ENCODE measurements at places on chromosomes 13 and 19. TPM values are rescaled to one million over a fixed set of nuclear protein-coding genes. Genes with fewer than 3 reads are reported as not detected.

DNA sequence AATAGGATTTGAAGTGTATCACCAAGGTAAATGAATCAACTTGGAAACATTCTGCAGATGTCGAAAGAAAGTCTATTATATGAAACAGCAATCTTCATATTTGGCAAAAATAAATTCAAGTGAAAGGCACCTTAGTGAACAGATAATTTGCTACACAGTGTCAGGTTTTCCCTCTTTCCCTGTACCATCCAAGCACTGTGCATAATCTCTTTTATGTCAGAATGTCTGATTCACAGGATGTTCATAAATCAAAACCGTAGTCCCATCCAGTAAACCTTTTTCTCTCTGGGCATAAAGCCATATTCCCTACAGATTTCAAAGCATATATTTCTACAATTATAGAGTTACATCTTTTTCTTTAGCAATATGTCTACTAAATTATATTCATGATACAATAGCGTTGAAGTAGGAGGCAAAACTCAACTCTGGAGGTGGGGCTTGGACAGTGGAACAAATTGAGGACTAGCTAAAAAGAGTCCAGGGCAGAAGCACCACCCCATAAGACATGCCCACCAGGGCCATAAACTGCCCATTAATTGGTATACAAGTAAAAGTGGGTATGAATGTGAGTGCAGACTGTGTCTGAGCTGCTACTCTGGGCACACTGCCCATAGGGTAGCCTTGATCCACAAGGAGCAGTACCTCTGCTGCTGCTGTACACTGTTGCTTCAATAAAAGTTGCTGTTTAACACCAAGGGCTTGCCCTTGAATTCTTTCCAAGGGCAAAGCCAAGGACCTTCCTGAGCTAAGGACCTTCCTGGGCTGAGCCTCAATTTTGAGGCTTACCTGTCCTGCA lies 72.1 kb upstream of the MYCBP2 start:
- no peak for DNase-seq

DNA sequence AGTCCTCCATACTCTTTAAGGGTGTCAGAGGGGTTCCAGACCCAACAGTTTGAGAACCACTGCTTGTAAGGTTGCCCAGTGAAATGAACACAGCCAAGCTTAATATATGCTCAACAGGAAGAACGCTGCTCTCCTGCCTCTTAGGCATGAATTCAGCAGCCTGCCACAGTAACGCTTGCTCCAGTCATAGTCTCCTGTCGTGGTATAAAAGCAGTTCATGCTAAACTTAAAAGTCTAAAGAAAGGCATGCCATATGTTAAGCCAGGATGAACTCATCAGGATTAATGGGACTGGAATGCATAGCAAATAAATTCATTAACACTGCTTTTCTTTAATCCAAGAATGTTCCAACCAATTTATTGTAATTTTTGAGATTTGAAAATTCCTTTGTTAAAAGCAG lies 38.7 kb downstream of the SLC7A1 start:
- no peak for DNase-seq

- DNase-seq, result no peak
Observed at GRCh38 chr13:108828086-108828815, 198.8 kb downstream of the MYO16 start.

DNA sequence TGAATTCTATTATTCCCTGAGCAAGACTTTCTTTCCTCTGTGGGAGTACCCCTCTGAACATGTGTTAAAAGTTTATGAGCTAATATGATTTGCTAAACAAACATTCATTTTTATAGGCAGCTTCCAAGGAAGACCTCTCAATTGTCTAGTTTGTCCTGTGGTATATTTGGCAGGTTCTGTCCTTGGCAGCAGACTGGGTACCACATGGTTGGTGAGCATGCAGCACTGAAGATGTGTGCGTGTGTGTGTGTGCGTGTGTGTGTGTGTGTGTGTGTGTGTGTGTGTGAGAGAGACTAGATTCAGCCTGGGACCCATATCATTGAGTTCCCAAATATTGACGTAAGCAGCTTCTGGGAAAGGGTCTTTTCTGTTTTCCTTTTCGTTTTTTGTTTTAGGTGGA lies 24.0 kb downstream of the FGF9 start:
- DNase-seq, result no peak

DNA sequence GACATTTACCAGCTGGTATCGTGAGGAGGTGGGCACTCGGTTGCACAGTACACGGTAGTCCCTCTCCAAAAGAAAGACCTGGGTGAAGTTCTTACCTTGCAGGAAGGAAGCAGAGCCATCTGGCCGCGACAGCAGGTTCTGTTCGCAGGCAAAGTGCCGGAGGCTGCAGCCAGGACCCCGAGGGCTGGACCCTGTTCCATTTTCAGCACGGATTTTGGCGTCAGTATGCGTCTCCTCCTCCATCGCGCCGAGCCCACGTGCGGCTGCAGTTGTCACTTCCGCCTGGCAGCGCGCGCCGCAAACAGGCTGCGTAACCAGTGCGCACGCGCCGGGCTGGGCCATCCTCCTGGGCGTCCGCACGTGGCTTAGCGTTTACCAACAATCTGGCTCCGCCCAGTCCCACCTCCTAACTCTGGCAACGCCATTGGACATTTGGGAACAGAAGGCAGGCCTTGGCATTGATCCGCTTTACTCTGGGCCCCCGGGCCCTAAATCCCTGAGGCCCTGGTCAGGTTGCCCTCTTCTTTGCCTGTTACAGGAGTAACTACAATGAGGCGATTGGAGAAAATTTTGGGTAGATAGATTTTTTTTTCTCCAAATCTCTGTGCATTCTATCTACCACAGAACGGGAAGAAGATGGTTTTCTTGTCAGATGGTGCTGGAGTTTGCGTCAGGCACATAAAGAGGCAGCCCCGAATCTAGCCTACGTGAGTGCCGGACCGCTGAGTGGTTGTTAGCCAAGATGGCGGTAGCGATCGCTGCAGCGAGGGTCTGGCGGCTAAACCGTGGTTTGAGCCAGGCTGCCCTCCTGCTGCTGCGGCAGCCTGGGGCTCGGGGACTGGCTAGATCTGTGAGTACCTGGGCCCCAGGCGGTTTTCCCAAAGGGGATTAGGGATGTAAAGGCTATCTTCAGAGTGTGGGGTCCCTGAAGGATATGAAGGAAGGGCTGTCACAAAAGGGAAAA lies at the start of the genes BCKDHA and EXOSC5:
Gene BCKDHA (plus strand): TSS at position 733 of the 964 bp plus-strand sequence. CDS start 10 bp downstream, at position 743.
Gene EXOSC5 (minus strand): TSS at position 274 of the 964 bp plus-strand sequence. CDS start 31 bp downstream, at position 243.
- peak; percentile 98 for DNase-seq

GRCh38 chr13:113825841-113826240 lies 38.0 kb downstream of the GAS6 start:
- no peak for DNase-seq

GRCh38 chr13:73751290-73751689 lies 382.9 kb downstream of the KLF12 start:
- DNase-seq, result no peak

GRCh38 chr19:12777217-12778016 lies 2.1 kb upstream of the HOOK2 start:
- DNase-seq, result peak; percentile 82

The FREM2 gene
- total RNA-seq, result 0.02 TPM

Measured in K562 (cell line).